ENCODE measurements at places on chromosomes 1 and 21.

DNA sequence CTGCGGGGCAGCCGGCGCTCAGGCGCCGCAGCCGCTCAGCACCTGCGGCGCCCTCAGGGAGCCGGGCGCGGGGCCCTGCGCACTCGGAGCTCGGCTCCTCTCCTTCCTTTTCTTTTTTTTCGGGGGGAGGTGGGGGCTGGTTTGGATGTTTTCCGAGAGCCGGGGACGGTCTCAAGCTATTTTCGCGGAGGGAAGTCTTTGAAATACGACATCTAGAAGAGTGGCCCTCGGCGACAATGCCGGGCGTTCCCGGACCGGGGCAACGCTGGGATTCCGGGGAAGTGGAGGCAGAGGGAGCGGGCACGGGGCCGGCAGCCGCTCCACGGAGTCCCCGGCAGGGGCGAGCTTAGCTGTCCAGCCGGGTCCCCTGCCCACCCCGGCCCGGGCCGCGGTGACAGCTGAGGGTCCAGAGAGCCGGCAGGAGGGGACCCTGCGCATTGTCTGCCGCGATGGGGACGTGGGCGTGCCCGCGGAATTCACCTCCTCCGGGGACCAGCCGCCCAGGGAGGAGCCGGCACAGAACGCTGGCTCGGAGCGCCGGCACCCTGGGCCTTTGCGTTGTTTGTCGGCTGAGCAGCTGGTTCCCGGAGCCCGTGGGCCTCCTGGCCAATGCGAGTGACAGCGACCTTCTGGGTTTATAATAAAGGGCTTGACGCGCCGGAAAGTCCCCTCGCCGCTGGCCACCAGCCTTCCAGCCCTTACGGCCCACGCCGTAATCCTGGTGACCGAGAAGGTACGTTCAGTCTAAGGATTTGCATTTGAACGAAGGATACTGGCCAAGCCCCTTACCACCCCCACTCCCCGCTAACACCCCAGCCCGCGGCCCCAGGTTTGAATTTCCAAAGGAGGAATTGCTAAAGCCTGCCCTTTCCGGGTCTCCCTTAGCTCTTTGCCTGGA, 582 bp downstream of the SLC37A1 start:
- DNase-seq, result peak; percentile 73

GRCh38 chr1:14705824-14706223, 107.3 kb downstream of the KAZN start:
- DNase-seq, result no peak

GRCh38 chr1:220702733-220703270, 12.6 kb downstream of the C1orf115 start:
- no peak for DNase-seq

GRCh38 chr1:202189918-202190715, 3.5 kb upstream of the LGR6 start:
- no peak for DNase-seq

GRCh38 chr1:220296981-220297380, 24.7 kb upstream of the RAB3GAP2 start:
- no peak for DNase-seq

- no peak for DNase-seq
These were observed 8.9 kb upstream of the OPRD1 start for GRCh38 chr1:28803051-28803450.

GRCh38 chr1:22184892-22185612, 42.2 kb upstream of the WNT4 start:
- DNase-seq, result no peak

GRCh38 chr1:168947041-168947440, 159.4 kb upstream of the ATP1B1 start:
- DNase-seq, result no peak

GRCh38 chr1:176416777-176417176, 46.2 kb upstream of the PAPPA2 start:
- no peak for DNase-seq

- no peak for DNase-seq
These were observed 2.5 kb downstream of the EPHA2 start for GRCh38 chr1:16153096-16153998.

GRCh38 chr1:172402878-172403569, 17.5 kb upstream of the C1orf105 start:
- no peak for DNase-seq

- DNase-seq, result no peak
These were observed 11.6 kb upstream of the POFUT2 start for GRCh38 chr21:45299026-45299863.

DNA sequence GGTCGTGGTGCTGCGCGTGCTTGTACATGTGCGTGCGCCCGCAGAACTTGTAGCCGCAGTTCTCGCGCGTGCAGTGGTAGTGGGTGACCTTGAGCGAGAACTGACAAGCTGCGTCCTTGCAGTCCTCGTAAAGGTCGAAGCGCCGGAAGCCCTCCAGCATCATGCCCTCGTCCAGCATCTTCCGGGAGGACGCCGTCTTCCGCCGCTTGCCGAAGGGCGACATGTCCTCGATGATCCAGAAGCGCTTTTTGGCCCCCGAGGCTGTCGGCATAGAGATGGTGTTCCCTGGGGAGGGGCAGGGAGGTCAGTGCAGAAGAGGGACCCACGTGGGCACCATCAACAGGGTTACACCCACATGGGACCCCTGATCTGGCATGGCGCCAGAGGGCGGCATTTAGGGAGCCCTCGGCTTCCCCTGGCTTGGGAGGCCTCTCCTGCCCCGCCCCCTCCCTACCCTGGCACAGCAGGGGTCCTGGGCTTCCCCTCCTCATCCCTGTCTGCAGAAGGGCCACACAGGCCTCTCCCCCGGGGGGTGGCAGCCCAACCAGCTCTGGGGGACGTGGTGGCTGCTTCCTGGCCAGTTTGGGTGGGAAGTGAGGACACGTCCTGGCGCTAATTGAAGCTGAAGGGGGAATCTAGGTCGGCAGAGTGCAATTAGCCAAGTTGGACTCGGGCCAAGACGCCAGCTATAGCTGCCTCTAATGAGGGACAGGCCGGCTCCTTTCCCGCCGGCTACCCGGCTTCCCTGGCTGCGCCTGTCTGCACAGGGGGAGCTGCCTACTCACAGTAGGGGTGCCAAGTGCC, 156.5 kb downstream of the CASZ1 start:
- no peak for DNase-seq

DNA sequence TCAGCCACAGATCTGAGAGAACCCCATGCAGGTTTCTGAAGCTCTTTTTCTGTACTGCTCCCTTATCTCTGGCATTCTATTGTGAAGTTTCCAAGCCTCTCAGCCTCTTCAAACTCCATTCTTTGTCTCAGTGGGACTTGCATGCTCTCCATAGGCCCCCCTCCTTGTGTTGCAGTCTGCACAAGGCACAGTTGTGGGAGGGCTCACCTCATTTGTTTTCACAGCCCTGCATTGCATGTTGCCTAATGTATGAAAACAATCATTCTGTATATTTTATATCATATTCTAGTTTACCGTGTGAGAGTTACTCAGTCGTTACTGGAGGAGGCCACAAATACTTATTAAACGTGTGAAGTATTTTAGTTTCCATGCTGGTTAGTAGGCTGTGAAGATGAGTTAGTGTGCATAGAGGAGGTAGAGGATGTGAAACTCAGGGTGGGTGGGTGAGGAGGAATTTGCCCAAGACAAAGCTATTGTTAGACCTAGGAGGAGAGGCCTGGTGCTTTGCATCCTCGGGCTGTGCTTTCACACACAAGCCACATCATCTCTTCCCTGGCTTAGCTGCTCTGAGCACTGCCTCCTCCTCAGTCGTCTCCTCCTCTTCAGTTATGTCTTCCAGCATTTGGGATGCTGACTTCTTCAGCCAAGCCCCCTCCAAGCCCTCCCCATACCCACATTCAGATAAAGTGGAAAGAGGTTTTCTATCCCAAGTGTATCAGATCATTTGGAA, 7.8 kb upstream of the CHI3L2 start:
- DNase-seq, result peak; percentile 61

DNA sequence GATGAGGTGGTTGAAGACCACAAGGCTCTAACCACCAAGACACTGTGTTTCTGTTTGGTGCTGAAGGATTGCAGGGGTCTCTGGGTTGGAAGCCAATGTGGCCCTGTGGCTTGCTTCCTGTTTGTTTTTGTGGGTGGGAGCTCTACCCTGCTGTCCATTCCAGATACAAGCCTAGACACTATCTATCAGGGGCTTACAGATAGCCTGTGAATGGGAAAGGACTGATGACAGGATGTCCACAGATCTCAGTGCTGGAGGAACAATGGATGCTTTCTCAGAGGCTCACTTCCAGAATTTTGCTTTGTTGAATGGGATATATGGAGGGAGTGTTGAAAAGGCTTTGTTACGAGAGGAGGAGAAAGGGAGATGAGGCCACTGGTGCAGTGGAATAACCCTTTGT, 69.7 kb downstream of the NOS1AP start:
- DNase-seq, result no peak

GRCh38 chr21:43281661-43282357, 113.0 kb downstream of the CRYAA start:
- DNase-seq, result no peak

DNA sequence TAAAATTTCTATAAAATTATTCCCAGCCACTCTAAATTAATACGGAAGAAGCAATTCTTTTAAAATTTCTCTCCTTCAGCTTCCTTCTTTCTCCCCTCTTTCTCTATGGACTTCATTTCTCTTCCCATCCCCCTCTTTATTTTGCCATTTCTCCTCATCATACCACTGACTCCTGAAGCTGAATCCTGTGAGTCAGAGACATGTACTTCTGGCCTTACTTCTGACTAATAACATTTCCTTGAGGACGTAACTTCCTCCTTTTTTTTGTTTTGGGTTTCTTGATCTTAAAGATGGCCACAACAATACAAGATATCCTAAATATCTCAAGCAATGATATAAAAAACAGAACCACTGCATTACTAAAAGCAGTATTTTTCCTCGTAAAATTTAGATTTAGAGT, 63.6 kb upstream of the DENND1B start:
- no peak for DNase-seq

DNA sequence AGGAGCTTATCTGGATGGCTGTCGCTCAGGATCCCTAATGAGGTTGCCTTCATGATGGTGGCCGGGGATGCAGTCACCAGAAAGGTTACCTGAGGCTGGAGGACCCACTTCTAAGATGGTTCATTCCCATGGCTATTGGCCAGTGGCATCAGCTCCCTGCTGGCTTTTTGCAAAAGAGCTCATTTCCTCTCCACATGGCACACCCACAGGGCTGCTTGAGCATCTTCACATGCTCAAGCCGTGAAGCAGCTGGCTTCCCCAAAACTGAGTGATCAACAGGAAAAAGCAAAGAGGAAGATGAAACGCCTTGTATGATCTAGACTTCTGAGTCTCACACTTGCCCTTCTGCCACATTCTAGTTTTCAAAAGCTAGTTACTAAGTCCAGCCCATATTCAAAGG, 124.6 kb upstream of the CXADR start:
- DNase-seq, result no peak

- DNase-seq, result peak; percentile 65
These were observed 648 bp downstream of the ATP1A1 start for GRCh38 chr1:116373431-116374352.

- no peak for DNase-seq
These were observed 22.2 kb downstream of the MAPKAPK2 start for GRCh38 chr1:206706806-206707366.

GRCh38 chr21:45618846-45619485, 24.6 kb upstream of the PCBP3 start:
- no peak for DNase-seq

GRCh38 chr1:41678111-41678878, 193.8 kb upstream of the EDN2 start:
- DNase-seq, result no peak

- no peak for DNase-seq
These were observed 49.9 kb downstream of the DMRTB1 start for GRCh38 chr1:53508991-53509666.

GRCh38 chr1:228082918-228083870, 686 bp downstream of the ARF1 start:
- DNase-seq, result peak; percentile 44

GRCh38 chr1:77468257-77468948, 186.6 kb downstream of the AK5 start:
- no peak for DNase-seq

DNA sequence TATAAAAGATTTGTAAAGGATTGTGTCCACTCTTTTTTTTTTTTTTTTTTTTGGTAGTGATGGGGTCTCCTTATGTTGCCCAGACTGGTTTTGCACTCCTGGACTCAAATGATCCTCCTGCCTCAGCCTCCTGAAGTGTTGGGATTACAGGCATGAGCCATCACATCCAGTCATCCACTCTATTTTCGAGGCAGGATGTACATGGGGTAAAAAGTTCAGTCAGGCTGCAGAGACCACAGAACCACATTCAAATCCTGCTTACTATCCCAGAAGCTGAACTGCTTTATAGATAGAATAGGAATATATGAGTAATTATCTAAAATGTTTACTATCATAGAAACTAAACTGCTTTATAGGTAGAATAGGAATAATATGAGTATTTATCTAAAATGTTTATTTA, 26.0 kb upstream of the KCNK2 start:
- DNase-seq, result no peak

- DNase-seq, result no peak
These were observed 209.0 kb upstream of the TMEM51 start for GRCh38 chr1:14944471-14944985.

DNA sequence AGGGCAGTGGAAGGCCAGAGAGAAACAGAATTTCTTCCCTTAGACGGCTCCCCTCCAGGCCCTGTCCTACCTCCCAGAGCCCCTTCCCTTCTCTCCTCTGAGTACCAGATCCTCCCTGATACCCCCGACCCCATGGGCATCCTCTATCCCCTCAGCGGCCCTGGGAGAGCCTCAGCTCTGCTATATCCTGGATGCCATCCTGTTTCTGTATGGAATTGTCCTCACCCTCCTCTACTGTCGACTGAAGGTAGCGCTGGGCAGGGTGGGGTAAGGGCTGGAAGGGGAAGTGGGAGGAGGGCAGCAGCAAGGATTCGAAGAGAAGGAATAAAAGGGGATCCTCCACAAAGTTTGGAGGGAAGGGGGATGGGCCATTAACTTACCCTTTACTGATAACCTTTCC, 2.7 kb downstream of the FCER1G start:
- no peak for DNase-seq

- DNase-seq, result no peak
These were observed 13.4 kb upstream of the ALX3 start for GRCh38 chr1:110083866-110084226.

GRCh38 chr1:86085741-86086409, 70.7 kb downstream of the COL24A1 start:
- no peak for DNase-seq

- DNase-seq, result no peak
These were observed 2.0 kb upstream of the RCC2 start for GRCh38 chr1:17441265-17441992.

DNA sequence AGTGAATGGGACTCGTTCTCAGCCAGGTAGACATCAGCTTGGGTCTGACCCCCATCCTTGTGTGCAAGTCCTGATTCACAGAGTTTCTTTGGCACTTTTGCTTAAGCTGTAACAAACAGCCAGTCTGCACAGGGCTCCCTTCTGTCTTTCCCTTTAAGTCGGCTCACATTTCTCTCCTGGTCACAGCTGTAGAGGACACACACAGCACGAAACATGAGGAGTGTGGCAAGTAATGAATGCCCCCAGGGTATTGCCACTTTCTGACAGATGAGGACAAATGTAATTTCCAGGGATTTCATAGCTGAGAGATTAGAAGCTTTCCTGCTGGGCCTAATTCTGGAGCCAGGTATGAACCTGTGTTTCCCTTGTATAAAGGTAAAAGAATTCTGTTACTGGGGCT, 423.5 kb downstream of the KIF26B start:
- no peak for DNase-seq

- peak; percentile 28 for DNase-seq
These were observed 4.0 kb downstream of the RNF207 start for GRCh38 chr1:6209661-6210580.

GRCh38 chr1:13930151-13930550, 230.2 kb downstream of the PRDM2 start:
- peak; percentile 13 for DNase-seq

- no peak for DNase-seq
These were observed 50.7 kb downstream of the SYT2 start for GRCh38 chr1:202659541-202659940.

GRCh38 chr1:214435867-214436266, 115.5 kb downstream of the PTPN14 start:
- no peak for DNase-seq

All from activated naive CD4-positive, alpha-beta T cell treated with Interleukin-2 at 50 U/mL for 16 hours (primary cell).